Stimulated activated CD4-positive, alpha-beta T cell treated with anti-CD3 and anti-CD28 coated beads, TNF-alpha, amount 100 ng/mL, for 4 hours (primary cell): ENCODE measurements at places on chromosomes 4 and X.

- DNase-seq, result no peak
Measured at GRCh38 chr4:122003335-122003734, 51.5 kb upstream of the TRPC3 start.

DNA sequence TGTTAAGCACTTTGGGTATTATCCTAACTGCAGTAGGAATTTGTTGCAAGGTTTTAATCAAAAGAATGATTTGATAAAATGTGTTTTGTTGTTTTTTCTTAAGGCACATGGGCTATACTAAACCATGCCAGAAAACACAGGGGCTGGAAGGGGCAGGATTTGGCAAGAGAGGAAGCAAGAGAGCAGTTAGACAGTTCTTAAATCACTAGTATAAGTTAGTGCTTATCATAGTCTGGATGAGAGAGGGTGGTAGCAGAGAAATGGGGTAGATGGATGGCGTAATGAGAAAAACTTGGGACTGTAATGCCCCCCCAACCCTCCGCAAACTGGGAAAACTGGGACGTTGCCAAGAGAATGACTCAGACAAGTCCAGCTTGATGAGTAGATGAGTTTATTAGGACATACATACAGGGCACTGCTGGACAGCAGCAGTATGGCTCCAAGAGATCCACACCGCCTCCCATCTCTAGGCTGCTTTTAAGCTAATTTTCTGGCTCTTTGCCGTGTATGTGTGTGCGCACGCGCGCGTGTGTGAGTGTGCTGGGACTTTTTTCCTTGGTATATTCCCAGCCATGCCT is 151.5 kb downstream of the PDLIM5 start:
- DNase-seq, result no peak

DNA sequence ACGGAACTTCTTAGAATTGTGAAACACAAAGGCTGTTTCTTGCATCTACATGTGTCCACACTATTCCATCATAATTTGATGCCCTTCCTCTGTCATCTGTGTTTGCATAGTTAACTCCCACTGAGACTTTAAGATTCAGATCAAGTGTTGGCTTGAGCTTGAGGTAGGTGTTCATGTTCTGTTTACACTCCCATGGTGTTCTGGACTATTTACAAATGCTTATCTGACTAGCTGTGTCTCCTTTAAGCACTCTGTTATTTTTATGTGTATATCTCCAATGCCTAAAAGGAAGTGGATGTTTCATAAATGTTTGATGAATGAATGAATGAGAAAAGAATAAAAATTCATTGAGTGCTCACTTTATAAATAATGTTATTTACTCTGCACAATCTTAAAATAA is 622.7 kb downstream of the RAB28 start:
- DNase-seq, result no peak

DNA sequence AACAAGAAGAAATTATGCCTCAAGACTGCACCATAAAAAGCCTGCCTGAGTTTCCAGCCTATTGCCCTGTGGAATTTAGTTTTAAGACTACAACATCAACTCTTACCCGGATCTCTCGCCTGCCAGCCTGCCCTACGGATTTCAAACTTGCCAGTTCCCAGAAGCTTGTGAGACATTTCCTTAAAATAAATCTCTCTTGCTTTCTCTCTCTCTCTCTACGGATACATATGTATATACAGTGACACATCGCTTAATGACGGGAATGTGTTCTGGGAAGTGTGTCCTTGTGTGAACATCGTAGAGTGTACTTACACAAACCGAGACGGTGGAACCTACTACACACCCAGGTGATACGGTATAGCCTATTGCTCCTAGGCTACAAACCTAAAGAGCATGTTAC is 79.5 kb downstream of the CLNK start:
- no peak for DNase-seq

- DNase-seq, result no peak
Measured at GRCh38 chr4:158809611-158810486, 41.0 kb downstream of the FNIP2 start.

- no peak for DNase-seq
Measured at GRCh38 chrX:103386332-103386731, 10.0 kb downstream of the BEX3 start.

- DNase-seq, result no peak
Measured at GRCh38 chr4:118741301-118741855, 56.2 kb downstream of the METTL14 start.

DNA sequence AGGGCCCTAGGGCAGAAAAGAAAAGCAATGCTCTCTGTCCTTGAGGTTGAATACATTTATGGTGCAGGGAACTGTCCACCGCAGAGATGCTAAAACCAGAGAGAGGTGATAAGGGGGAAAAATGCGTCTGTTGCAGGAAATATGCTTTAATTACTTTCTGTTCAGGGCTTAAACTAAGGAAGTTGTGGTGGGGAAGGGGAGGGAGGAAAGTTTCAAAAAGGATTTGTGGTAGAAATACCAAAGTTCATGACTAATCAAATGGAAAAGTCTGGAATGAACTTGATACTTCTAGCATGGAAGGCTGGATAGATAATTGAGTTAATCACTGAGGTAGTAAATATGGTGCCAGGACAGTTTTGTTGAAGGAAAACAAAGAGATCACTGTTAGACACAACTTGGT is 99.0 kb downstream of the ASB9 start:
- no peak for DNase-seq

DNA sequence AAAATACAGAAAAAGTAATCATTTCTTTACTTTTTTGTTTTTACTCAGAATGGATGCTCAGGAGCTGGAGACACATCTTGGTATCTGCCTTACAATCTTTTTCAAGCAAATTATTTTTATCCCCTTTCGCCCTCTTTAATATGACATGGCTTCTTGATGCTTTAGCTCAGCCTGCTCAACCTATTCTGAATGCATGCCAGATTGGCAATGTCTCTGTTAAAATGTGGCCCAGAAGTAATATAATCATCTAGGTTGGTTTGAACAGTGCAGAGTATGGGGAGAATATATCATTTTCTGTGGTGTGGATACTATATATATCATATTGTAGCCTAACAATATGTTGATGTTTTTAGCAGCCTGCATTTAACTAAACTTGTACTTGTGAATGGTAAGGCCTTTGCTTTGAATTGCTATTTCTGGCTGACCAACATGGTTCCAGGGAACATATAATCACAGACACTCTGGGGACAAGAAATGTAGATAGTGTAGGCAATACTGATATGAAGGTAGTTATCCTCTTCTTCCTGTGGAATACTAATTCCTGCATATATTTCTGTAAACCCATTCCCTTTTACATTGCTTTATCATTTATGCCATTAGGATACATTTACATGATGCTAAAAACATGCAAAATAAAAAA is 282.7 kb downstream of the PPP3CA start:
- no peak for DNase-seq

GRCh38 chrX:47918274-47918673 is 81.6 kb downstream of the ZNF81 start:
- DNase-seq, result no peak

DNA sequence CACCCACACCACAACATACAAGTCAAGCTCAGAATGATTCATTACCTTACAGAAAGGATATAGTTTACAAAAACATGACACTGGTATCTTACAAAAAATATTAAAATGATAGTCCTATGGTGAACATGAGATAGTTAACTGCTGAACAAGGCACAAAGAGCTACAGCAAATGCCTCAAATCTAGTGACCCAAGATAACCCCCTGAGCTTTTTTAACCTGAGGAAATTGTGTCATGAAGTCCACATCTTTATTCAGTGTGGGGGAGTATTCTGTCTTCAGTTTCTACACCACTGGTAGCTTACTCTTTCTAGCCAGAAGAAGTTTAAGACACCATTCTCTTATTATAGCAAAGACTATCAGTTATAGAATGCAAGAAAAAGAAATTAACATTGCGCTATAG is 218.7 kb downstream of the MAPK10 start:
- DNase-seq, result no peak

GRCh38 chr4:914531-914930 is 17.6 kb downstream of the GAK start:
- DNase-seq, result no peak

- no peak for DNase-seq
Measured at GRCh38 chr4:147492761-147493160, 11.9 kb downstream of the EDNRA start.

- DNase-seq, result no peak
Measured at GRCh38 chr4:1374706-1375045, 27.7 kb downstream of the UVSSA start.

GRCh38 chr4:149765630-149766029 is 50.0 kb downstream of the IQCM start:
- no peak for DNase-seq

- DNase-seq, result no peak
Measured at GRCh38 chrX:56789518-56790070, 60.6 kb downstream of the NBDY start.

DNA sequence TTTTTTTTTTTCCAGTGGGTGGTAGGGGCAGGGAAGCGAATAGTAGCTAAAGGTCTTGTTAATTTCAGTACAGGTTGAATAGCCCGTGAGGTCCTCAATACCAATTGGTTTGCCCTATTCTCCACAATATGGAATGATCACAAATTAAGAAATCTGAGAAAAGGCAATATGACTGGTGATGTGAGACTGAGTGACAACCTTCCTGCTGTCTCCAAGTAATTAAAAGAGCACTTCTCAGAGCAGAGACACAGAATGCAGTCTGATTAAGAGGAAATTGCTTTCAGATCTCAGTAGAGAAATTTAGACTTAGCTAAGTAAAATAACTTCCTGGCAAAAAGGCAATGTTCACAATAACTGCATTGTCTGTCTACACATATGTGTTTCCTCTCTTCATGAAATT is 23.0 kb downstream of the GPR174 start:
- DNase-seq, result no peak

DNA sequence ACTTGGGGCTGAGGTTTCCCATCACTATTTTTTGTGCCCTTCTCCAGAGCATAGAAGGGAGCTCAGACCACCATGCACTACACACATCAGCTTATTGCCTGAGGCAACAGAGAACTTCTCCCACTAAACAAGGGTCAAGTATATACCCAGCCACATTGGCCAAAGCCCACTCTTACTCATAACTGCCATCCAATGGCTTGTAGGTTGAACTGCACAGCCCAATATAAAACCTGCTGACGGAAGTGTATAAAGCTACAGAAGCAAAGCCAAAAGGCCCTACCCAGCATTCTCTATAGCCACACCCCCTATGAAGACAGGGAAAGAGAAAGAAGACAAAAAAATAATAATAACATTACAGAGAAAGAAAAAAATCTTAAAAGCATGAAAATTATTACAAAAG is 139.7 kb downstream of the LRBA start:
- DNase-seq, result no peak

- no peak for DNase-seq
Measured at GRCh38 chr4:173527103-173527891, 2.7 kb downstream of the HAND2 start.
